ENCODE measurements at places on chromosomes 16 and 17.
A peak's percentile ranks its signal among the peaks of the same experiment; 100 is the strongest.

GRCh38 chr17:54876656-54877195 lies 23.9 kb upstream of the TOM1L1 start:
- DNase-seq, result no peak

GRCh38 chr17:27266228-27266627 lies 27.7 kb upstream of the WSB1 start:
- no peak for DNase-seq

GRCh38 chr16:28482026-28482425 lies 9.8 kb downstream of the CLN3 start:
- peak; percentile 30 for DNase-seq

DNA sequence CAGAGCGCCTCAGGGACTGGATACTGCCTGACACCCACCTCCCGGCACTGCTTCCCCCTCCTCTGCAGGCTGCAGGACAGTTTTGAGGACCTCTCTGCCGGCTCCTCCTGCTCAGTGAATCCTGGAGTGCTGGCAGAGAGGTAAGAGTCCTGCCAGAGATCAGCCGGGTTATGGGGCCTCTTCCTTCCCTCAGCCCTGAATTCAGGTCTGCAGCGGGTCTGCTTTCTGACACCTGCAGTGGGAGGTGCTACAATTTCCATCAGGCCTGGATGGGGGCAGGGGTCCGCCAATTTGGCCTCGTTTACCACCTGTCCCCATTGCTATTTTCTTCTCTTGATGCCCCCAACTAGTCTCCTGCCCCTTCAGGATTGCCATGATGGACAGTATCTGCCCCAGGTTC lies 3.0 kb upstream of the NEURL4 start:
- DNase-seq, result no peak

- no peak for DNase-seq
Measured at GRCh38 chr17:6815775-6816174, 15.8 kb downstream of the TEKT1 start.

DNA sequence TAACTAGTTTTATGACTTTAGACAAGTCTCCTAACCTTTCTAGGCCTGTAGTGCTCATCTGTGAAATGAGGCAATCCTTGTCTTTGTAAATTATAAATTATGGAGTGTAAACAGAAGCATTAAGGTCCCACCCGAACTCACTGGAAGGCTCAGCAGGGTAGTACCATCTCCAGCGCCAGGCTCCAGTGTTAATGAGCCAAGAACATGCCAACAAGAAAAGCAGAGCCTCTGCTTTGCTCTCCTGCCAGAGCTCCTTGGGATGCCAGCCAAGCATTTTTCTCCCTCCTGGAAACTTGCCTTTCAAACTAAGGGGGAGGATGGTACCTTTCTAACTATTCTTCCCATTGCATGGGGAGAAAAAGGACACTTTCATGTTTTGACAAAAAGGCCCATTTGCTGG lies 14.9 kb downstream of the LIMD2 start:
- no peak for DNase-seq

GRCh38 chr16:23796941-23797340 lies 38.8 kb upstream of the PRKCB start:
- no peak for DNase-seq

DNA sequence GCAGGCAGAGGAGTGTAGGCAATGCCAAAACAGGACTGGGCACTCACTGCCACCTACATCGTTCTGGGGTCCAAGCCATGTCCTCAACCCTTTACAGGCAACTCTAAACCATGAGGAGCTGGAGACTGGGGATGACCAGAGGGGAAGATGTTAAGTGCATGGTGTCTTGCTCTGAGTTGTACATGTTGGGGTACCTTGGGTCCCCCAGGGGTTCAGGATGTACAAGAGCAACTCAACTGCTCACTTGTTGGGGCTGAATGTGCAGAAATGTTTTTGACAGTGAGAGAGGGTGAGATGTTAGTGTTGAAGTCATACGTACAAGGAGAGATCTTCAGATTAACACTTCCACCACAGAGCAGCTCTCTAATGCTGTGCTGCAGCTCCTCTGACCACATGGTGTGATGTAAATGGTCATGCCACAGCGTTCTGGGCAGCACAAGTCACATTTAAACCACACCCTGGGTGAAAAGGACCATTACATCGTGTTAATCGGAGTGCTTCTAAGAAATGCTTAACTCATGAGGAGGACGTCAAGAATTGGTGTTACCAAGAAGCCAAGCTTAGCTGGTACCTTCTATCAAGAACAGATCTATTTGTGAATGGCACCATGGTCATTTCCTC lies 2.4 kb downstream of the CCL18 start:
- no peak for DNase-seq
